ENCODE measurements at places on chromosomes 7 and 10. TPM values are rescaled to one million over a fixed set of nuclear protein-coding genes. Genes with fewer than 3 reads are reported as not detected.
A peak's percentile ranks its signal among the peaks of the same experiment; 100 is the strongest.

DNA sequence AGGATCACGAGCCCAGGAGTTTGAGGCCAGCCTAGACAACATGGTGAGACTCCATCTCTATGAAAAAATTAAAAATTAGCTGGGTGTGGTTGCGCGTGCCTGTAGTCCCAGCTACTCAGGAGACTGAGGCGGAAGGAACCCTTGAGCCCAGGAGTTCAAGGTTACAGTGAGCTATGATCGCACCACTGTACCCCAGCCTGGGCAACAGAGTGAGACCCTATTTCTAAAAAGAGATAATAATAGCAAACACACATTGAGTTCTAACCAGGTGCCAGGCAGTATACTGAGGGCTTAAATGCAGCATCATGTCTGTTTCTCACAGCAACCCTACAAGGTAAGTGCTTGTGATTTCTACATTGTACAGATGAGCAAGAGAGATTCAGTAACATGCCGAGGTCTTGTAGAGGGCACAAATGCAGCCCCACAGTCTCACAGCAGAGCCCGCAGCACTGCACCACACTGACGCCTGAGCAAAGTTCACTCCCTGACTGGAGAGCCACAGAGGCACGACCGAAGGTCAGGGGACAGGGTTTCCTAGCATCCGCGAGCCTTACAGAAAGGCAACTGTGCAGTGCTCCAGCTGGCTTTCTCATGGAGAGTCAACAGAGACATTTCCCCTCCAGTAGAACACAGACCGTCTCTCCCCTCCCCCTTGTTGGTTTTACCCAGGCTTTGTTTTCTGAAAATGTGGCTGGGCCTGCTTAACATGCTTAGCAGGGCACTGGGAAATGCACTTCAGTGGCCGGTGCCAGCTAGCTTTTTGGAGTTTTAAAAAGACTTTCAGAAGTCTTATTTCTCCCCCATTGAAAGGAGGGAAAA is 36.5 kb downstream of the PDSS1 start:
- H3K27ac ChIP-seq, result no peak overlapping the region
- no peak for DNase-seq
- no peaks in the 10 kb centered on the region for H3K27me3 ChIP-seq
- no peaks in the 10 kb centered on the region for H3K4me1 ChIP-seq

DNA sequence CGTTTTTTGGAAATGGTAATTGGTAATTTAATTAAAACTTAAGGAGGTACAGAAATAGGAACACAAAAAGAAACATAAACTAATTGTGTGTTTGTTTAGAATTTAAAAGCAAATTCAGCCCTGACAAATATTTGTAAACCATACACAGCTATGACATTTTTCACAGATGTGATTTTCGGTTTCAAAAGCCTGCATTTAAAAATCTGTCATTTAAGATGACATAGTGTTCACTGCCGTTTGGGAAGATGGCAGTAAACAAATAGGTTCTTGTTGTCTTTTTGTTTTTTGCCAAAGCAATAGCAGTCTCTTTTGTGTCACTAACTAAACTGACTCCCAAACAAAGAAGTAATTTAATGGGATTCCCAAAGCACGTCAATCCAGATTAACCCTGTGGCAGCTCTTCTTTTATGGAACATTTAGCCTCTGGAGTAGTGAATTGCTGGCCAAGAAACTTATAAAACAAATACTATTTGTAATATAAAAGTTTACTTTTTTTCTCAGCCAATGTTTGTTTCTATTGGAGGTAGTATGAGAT is 697.6 kb downstream of the PHTF2 start:
- DNase-seq, result no peak
- no peaks in the 10 kb centered on the region for H3K27me3 ChIP-seq
- no peaks in the 10 kb centered on the region for H3K36me3 ChIP-seq

GRCh38 chr7:20122073-20122472 is 95.1 kb downstream of the MACC1 start:
- H3K4me3 ChIP-seq, result no peak overlapping the region
- H3K36me3 ChIP-seq, result no peaks in the 10 kb centered on the region
- no peaks in the 10 kb centered on the region for H3K27me3 ChIP-seq

GRCh38 chr10:97886286-97886685 is 36.6 kb downstream of the GOLGA7B start:
- no peaks in the 10 kb centered on the region for H3K36me3 ChIP-seq
- no peaks in the 10 kb centered on the region for H3K27me3 ChIP-seq
- no peak overlapping the region for H3K27ac ChIP-seq
- DNase-seq, result no peak
- H3K4me3 ChIP-seq, result no peak overlapping the region

- DNase-seq, result no peak
- H3K27me3 ChIP-seq, result no peaks in the 10 kb centered on the region
- H3K27ac ChIP-seq, result no peak overlapping the region
- H3K4me3 ChIP-seq, result no peak overlapping the region
- peaks cover 71% of the 10 kb centered on the region for H3K36me3 ChIP-seq
- no peaks in the 10 kb centered on the region for H3K4me1 ChIP-seq
Observed at GRCh38 chr10:12214763-12215218, 18.8 kb downstream of the CDC123 start.

DNA sequence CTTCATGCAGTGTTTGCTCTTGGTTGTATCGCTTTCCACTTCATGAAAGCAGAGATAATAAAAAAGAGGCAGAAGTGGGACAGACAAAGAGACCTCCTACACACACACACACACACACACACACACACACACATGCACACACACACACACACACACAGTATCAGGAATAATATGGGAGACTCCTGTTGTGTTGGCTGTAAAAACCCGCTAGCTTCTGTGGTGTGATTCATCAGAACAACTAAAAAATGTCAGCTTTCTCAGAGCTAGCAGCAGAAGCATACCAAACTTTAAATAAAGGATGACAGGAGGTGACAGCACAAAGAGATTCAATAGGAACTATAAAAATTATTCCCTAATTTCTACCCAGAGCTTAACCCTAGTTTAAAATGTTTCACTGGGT is 148.2 kb upstream of the LRRTM3 start:
- H3K4me3 ChIP-seq, result no peak overlapping the region
- DNase-seq, result no peak
- no peaks in the 10 kb centered on the region for H3K27me3 ChIP-seq
- no peaks in the 10 kb centered on the region for H3K4me1 ChIP-seq

GRCh38 chr10:5284311-5285057 is 80.3 kb upstream of the UCN3 start:
- no peak overlapping the region for H3K27ac ChIP-seq
- H3K27me3 ChIP-seq, result no peaks in the 10 kb centered on the region
- H3K36me3 ChIP-seq, result no peaks in the 10 kb centered on the region
- DNase-seq, result no peak
- no peak overlapping the region for H3K4me3 ChIP-seq

DNA sequence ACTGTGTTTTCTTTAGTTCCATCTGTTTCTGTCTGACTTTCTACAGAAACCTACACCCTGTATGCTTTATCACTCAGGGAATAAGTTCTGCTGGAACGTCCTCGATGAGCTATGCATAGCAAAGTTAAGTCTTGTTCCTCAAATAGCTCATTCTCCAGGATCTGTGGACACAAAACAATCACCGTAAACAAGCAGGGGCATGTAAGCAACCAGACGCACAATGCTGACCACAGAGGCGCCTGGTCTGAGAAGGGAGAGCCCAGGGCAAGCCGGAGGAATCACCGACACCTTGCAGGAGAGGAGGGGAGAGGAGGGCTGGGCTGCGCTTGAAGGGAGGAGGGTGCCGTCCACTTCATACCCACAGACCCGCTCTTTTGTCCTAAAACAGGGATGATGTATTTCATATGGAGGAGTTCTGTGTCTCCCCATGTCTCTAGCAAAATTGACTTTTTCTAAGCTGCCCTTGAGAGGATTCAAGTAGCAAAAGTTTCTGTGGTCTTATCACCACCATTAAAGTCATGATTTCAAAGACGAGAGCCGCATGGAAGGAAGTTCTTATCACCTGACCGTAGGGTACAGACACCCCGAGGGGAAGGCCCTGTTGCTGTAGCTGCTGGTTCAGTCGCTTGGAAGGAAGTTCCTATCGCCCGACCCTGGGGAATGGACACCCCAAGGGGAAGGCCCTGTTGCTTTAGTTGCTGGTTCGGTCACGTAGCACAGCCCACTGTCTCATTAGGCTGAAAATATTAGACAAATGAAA is 14.3 kb downstream of the CALML3 start:
- H3K4me3 ChIP-seq, result no peak overlapping the region
- peak; percentile 30 for DNase-seq
- H3K4me1 ChIP-seq, result peaks cover under 1% of the 10 kb centered on the region
- no peaks in the 10 kb centered on the region for H3K27me3 ChIP-seq

DNA sequence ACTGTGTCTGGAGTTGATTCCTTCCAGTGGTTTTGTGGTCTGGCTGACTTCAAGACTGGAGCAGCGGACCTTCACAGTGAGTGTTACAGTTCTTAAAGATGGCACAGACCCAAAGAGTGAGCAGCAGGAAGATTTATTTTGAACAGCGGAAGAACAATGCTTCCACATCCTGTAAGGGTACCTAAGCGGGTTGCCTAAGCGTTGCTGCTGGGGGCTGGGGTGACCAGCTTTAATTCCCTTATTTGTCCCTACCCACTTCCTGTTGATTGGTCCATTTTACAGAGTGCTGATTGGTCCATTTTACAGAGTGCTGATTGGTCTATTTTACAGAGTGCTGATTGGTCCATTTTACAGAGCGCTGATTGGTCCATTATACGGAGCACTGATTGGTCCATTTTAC is 13.2 kb downstream of the AKR1B15 start:
- H3K4me3 ChIP-seq, result no peak overlapping the region
- H3K27me3 ChIP-seq, result no peaks in the 10 kb centered on the region
- no peak overlapping the region for H3K27ac ChIP-seq
- peaks cover 4% of the 10 kb centered on the region for H3K4me1 ChIP-seq
- no peaks in the 10 kb centered on the region for H3K36me3 ChIP-seq

DNA sequence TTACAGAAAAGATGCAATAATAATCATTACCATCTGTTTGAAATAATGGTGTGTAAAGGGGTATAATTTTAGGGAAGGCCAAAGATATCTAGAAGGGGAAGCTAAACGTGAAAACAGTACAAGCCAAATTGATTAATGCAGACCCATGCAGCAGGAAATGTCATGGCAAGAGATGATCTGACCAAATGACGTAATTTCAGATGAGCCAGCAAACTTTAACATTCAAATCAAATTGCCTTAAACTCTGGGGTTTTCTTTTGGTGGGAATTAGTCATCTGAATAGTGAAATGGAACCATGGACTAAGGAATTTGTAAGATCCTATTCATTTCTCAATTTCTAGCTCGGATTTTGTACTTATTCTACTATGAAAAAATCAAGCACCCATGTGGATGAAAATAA is 21.4 kb upstream of the SCIN start:
- DNase-seq, result no peak
- H3K27me3 ChIP-seq, result no peaks in the 10 kb centered on the region
- no peak overlapping the region for H3K27ac ChIP-seq
- H3K4me1 ChIP-seq, result no peaks in the 10 kb centered on the region

DNA sequence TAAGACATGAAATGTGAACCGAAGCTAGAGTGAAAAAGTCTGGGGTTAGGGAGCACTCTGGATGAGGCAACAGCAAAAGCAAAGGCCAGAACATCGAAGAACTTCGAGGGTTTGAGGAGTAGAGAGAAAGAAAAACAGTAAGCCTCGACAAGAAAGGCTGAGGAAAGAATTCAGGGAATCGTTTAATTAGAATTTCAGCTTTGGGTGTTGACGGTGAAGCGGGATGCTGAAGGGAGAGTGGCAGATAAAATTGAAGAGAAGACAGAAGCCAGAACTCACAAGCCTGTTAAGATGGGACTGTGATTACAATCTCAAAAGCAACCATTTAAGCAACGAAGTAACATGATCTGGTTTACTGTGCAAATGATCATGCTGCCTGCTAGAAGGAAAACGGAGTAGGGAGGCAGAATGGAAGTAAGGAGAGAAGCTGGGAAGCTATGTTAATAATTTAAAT is 2.1 kb downstream of the TRDMT1 start:
- H3K36me3 ChIP-seq, result no peaks in the 10 kb centered on the region
- peak overlapping the region; percentile 96 for H3K27ac ChIP-seq
- peak overlapping the region; percentile 65 for H3K4me3 ChIP-seq
- H3K27me3 ChIP-seq, result no peaks in the 10 kb centered on the region

GRCh38 chr7:130426564-130426963 is 14.3 kb downstream of the CEP41 start:
- no peak for DNase-seq
- H3K4me1 ChIP-seq, result peaks cover 13% of the 10 kb centered on the region
- no peaks in the 10 kb centered on the region for H3K36me3 ChIP-seq
- no peak overlapping the region for H3K4me3 ChIP-seq
- no peaks in the 10 kb centered on the region for H3K27me3 ChIP-seq
- no peak overlapping the region for H3K27ac ChIP-seq

DNA sequence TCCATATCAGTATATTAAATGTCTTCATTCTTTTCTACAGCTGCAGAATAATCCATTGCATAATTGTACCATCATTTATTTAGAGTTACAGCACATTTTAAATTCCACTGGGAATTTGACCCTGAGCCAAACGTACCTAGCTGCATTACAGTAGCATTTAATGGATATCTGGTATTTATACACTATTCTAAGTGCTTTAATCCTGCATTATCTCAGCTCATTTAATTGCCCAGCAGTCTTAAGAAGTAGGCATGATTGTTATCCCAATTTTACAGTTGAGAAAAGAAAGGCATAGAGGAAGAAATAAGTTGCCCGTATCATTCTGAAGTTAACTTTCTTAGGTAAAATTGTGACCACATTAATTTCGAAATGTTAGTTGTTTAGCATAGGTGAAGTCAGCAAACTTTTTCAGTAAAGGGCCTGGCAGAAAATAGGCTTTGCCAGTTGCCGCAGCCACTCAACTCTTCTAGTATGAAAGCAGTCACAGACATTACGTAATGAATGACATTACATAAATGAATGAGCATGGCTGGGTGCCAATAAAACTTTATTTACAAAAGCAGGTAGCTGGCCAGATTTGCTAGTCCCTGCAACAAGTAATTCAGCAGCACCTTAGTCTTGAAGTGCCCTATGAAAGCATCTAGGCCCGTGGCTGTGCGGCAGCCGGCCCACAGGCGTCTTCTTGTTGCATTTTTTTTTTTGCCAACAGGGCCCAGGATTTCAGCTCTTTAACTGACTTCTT is 30.0 kb downstream of the GUSB start:
- H3K27me3 ChIP-seq, result no peaks in the 10 kb centered on the region
- no peak overlapping the region for H3K27ac ChIP-seq
- no peak for DNase-seq

- no peak overlapping the region for H3K27ac ChIP-seq
- no peaks in the 10 kb centered on the region for H3K4me1 ChIP-seq
- no peaks in the 10 kb centered on the region for H3K36me3 ChIP-seq
- peaks cover 46% of the 10 kb centered on the region for H3K27me3 ChIP-seq
- DNase-seq, result no peak
- no peak overlapping the region for H3K4me3 ChIP-seq
Observed at GRCh38 chr7:88760136-88760515, 626 bp downstream of the ZNF804B start.

Gene C7orf33
- not detected for total RNA-seq

Gene SGMS1
- 73.1 TPM for total RNA-seq

Gene CUZD1
- total RNA-seq, result 0.78 TPM

Gene CCDC172
- not detected for total RNA-seq

Gene WASHC2C
- total RNA-seq, result 62.0 TPM

Gene GPR37
- total RNA-seq, result 0.96 TPM

Gene DPP6
- total RNA-seq, result 1.6 TPM

Gene UPK3BL2
- total RNA-seq, result 19.3 TPM

Gene CRHR2
- total RNA-seq, result not detected

Gene TMEM270
- not detected for total RNA-seq

Gene MUC12
- not detected for total RNA-seq

Gene CHN2
- total RNA-seq, result 14.4 TPM

Gene ZNF680
- total RNA-seq, result 17.3 TPM

Gene MGMT
- 19.4 TPM for total RNA-seq

Gene ANLN
- 3.3 TPM for total RNA-seq

Gene ABCB4
- 0.41 TPM for total RNA-seq
